Effector CD4-positive, alpha-beta T cell (primary cell): ENCODE measurements at places on chromosomes 3 and 15.

GRCh38 chr3:98777801-98778220 lies 14.7 kb downstream of the ST3GAL6 start:
- DNase-seq = no peak

DNA sequence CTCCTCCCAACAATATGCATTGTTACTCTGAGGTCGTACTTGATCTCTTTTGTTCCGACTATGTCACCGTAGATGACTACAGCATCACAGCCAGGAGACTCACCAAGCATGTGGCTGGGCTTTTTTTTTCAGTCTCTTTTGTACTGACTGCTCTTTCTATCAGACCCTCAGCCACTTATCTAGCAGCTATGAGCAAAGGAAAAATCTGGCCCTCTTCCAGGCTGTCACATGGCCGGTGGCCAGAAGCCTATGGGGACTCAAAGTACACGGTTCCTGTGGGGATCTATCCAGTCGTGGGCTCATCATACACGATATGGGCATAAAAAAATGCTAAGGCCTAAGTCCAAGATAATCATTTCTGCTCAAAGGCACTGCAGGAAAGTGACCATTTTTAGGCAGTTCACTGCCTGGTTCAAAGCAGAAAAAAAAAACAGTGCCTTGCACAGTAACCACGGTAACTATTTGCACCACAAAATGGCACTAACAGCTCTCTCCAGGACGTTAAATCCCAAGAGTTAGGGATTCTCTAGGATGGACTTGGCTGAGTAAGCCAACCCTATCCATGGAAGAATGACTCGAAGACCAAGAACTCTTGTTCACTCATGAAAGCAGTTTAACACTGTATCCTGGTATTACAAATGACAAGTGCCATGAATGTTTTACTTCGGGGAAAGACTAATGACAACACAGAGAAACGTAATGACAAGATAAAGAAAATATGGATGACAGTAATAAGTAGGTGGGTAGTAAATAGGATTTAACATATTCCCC lies 50.3 kb downstream of the SHQ1 start:
- DNase-seq = no peak

DNA sequence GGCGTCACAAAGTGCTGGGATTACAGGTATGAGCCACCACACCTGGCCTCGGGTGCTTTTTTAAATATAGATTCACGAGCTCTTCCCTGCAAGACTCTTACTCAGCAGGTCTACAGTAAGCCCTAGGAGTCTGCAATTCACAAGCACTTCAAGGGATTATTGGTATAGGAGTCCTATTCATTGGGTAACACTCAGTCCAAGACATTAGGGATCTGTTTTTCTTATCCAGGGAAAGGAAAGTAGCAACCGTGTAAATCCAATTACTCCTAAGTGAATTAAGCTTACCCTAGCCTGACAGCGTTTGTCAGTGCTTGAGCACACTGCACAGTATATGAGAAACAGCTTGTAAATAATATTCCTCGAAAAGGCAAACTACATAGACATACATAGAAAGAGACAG lies 109.9 kb downstream of the SENP2 start:
- DNase-seq = no peak

DNA sequence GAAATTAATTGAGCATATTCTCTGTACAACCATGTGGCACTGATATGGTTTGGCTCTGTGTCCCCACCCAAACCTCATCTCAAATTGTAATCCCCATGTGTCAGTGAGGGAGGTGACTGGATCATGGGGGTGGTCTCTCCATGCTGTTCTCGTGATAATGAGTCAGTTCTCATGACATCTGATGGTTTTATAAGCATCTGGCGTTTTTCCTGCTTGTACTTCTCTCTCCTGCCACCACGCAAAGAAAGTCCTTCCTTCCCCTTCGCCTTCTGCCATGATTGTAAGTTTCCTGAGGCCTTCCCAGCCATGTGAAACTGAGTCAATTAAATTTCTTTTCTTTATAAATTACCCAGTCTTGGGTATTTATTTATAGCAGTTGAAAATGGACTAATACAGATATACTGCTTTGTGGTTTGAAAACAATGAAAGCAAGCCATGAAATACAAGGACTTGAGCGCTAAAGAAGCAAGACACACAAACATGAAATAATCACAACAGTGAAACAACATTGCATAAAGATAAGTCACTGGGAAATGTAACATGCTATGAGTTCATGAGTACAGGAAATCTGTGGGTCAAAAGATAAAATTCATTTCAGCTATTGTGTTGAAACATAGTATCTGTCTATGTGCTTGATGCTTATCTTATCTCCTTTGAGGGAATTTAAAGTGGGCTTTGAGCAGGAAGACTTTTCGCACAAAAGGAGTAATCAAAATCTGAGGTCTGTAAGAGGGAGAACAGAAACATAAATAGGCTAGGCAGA lies 288.7 kb downstream of the GBE1 start:
- no peak for DNase-seq

DNA sequence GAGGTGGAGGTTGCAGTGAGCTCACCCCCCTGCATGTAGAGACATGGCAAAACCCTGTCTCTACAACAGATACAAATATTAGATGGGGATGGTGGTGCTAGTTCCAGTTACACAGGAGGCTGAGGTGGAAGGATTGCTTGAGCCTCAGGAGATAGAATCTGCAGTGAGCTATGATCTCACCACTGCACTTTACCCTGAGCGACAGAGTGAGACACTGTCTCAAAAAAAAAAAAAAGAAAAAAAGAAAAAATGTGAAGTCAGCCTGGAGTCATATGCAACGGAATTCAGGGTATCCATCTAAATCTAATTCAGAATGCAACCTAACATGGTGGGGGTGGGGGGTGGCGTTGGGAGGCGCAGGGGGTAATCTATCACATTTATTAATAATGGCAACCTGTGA lies 37.1 kb upstream of the NR2F2 start:
- no peak for DNase-seq

DNA sequence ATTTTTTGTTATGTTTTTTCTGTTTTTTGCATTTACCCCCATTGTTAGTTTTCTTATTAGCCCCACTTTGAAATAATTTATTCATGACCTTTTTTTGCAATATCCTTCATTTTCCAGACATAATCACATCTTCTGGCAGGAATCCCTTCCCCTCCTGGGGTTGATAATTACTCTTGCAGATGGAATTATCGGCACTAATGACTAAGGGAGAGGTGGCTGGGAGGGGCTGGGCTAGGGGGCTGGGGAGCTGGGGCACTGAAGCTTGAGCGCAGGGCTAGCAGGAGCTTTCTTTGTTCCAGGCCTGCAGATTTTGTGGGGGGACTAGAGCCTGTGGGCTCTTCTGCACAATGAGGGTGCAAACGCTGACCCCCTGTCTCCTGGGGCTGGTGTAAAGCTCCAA lies 77.8 kb downstream of the RAB11A start:
- no peak for DNase-seq

GRCh38 chr3:45644063-45644790 lies 45.0 kb upstream of the SACM1L start:
- DNase-seq = no peak

GRCh38 chr3:186511245-186511644 lies 32.9 kb downstream of the CRYGS start:
- no peak for DNase-seq

DNA sequence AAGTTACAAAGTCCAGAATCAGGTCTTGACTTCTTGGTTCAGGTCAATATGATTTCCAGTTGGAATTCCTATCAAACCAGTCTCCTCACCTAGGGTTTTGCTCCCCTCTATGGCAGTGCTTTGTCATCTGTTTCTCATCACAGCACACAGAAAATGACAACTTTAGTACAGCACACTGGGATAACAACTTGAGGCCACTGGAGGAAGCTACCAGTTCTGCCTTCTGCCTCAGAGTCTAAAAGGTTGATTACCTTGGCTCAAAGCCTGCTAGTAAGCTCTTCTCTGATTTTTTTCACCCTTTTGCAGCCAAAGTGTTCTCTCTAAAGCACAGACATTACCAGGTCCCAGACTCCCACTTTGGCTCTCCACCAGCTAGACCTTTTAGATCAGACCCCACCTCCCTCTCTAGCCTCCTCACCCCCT lies 24.8 kb upstream of the TRIM59 start:
- no peak for DNase-seq

- DNase-seq = no peak
Measured at GRCh38 chr3:42713747-42714146, 11.1 kb upstream of the HHATL start.

DNA sequence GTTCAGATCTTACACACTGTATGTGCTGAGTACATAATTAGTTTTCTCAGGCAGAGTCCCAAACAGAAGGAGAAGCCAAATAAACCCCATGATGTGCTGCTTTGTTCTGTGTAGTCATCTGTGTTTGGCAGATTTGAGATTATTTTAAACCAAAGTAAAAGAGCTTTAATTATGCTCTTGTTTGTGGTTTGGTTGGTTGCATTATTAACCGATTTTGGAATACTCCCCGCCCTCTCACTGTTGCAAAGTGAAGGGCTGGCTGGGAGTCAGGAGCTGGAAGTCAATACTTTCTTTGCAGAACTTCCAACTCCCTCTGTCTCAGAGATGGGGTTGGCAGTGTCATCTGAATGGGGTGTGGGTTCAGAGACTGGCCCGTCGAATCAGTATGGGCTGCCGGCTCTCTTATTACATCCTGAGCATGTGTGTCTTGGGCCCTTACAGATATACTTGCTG lies 34.4 kb downstream of the SLCO3A1 start:
- DNase-seq = no peak

GRCh38 chr15:40691737-40692136 lies 3.2 kb upstream of the RAD51 start:
- DNase-seq = no peak

DNA sequence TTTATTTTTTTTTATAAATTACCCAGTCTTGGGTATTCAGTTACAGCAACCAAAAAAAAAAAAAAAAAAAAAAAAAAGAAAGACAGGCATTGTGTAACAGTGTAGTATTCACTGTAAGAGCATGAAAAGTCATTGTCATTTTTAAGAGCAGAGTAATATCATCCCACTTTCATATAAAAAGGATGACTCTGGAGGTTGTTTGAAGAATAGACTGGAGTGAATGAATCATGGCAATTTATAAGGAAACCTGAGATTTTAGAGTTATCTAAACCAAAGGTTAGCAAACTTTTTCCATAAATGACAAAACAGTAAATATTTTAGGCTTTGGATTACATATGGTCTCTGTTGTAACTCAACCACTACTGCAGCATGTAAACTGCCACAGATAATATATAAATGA lies 794.9 kb downstream of the NTRK3 start:
- DNase-seq = no peak

DNA sequence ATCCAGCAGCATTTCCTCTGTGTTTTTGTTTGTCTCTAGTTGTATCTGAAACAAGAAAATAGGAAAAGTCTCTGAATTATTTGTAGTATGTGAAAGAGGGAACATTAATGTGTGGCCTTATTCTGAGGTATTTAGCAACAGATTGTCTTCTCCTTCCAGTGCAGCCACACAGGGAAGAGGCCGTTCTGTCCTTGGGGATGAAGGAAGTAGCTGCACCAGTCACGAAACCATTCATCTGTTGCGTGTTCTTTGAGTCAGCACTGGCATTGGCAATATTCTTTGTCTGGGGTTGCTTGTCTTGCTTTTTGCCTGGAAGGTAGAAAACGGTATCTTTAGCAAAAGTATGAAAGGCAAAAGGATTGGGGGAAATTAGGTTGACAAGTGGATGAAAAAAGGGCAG lies 91.6 kb downstream of the CDIN1 start:
- no peak for DNase-seq

GRCh38 chr3:99586701-99587100 lies 51.7 kb upstream of the COL8A1 start:
- DNase-seq = no peak

- no peak for DNase-seq
Measured at GRCh38 chr3:141275032-141275422, 43.4 kb downstream of the PXYLP1 start.

DNA sequence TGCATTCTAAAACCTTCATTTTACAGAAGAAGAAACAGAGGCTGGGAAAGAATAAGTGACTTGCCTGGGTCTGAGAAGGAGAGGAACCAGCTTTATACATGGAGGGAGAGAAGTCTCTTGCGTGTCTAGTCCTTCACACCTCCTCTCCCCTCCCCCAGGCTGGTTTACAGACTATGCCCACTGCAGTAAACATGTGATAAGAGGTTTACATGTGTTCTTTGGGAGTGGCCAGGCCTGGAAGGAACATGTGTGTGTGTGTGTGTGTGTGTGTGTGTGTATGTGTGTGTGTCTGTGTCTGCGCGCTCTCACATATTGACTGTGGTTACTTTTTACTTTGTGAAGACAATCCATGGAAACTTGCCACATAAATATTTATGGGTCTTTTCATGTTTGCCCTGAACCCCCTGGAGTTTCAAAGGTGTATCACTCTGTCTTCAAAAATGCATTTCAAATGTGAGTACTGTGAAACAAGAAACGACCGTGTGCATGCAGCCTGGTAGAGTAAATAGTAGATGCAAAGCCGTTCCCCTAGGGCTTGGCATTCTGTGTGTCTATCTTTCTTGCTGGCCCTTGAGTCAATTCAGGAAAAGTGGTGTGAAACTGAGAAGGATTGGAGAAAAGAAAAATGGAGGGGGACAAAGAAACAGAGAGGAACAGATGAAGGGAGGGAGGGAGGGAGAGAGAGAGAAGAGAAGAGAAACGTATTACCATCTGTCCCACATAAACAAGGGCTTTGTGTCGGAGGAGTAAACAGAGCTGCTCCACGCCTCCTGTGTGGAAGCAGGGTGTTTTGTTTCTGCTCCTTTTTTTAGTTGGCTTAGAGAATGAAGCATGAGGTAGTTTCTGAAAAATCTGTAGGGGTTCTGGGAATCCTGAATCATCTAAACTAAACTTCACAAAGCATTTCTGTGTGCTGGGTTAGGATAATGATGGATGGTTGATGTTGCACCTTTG lies 51.7 kb downstream of the CLDN11 start:
- no peak for DNase-seq

DNA sequence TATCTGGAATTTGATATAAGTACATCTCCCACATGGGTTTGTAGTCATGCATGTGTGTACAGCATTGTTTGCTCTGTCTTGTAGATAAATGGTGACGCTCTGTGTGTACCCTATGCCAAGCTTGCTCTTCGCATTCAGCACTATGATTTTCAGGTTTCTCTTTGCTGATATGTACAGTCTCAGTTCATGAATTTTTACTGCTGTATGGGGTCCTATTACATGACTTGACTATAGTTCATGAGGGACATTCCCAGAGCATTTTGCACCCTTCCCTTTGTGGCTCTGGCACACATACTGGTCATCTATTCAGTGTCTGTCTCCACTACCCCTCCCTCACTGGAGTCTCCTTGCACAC lies 132.7 kb downstream of the EEFSEC start:
- DNase-seq = no peak

GRCh38 chr3:36514171-36514570 lies 133.9 kb downstream of the STAC start:
- DNase-seq = no peak

- DNase-seq = no peak
Measured at GRCh38 chr3:186283651-186284348, 78.2 kb downstream of the DGKG start.

- no peak for DNase-seq
Measured at GRCh38 chr15:99473981-99474906, 91.5 kb upstream of the MEF2A start.

- DNase-seq = no peak
Measured at GRCh38 chr3:188403404-188403803, 249.4 kb downstream of the LPP start.

- DNase-seq = no peak
Measured at GRCh38 chr15:101702077-101702476, 22.2 kb downstream of the TARS3 start.

GRCh38 chr3:193261970-193262369 lies 20.9 kb downstream of the PLAAT1 start:
- no peak for DNase-seq

GRCh38 chr15:35657679-35658311 lies 111.8 kb upstream of the DPH6 start:
- no peak for DNase-seq

GRCh38 chr3:157807280-157807679 lies 298.9 kb downstream of the SHOX2 start:
- no peak for DNase-seq
